ENCODE measurements at places on chromosomes 1 and 21. TPM values are rescaled to one million over a fixed set of nuclear protein-coding genes. Genes with fewer than 3 reads are reported as not detected.

WDR64 gene
- not detected for total RNA-seq

HES2 gene
- total RNA-seq = 0.16 TPM

MRPS15 gene
- 12.5 TPM for total RNA-seq

LENEP gene
- 2.7 TPM for total RNA-seq

LEMD1 gene
- total RNA-seq = 6.9 TPM

KCNE2 gene
- not detected for total RNA-seq

NPL gene
- 38.4 TPM for total RNA-seq

CYP4A22 gene
- total RNA-seq = not detected

SLC30A10 gene
- 16.5 TPM for total RNA-seq

FCAMR gene
- not detected for total RNA-seq

SIPA1L2 gene
- 36.7 TPM for total RNA-seq

VCAM1 gene
- 24.3 TPM for total RNA-seq

SYNC gene
- total RNA-seq = 4.1 TPM

RGSL1 gene
- not detected for total RNA-seq

LORICRIN gene
- total RNA-seq = not detected

SAMD11 gene
- total RNA-seq = 0.16 TPM

LINGO4 gene
- not detected for total RNA-seq

CHRNB2 gene
- 20.4 TPM for total RNA-seq

DNAJC28 gene
- total RNA-seq = 6.4 TPM

CHD5 gene
- total RNA-seq = 40.9 TPM

TMCO4 gene
- 0.31 TPM for total RNA-seq
